Activated CD8-positive, alpha-beta memory T cell treated with anti-CD3 and anti-CD28 coated beads for 1 hour (primary cell): ENCODE measurements at places on chromosomes 7 and 10.
A peak's percentile ranks its signal among the peaks of the same experiment; 100 is the strongest.

GRCh38 chr10:52011118-52011517 is 303.0 kb upstream of the DKK1 start:
- no peak for DNase-seq

DNA sequence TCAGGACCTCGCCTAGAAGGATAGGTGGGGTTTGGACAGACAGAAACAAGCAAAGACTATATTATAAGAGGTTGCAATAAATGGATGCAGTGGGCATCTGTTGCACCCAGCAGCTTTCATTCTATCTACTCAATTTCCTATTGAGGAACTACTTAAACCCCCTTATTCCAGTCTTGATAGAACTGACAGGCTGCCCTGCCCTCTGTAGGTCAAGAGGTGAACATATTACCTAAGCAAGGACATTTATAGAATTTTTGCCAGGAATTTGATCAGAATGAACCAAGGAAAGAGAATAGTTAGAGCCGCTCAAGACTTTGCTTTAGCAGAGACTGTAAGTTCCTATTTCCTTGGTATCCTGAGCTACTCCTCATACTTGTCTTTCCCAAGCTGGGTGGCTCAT is 9.5 kb downstream of the VTI1A start:
- no peak for DNase-seq

DNA sequence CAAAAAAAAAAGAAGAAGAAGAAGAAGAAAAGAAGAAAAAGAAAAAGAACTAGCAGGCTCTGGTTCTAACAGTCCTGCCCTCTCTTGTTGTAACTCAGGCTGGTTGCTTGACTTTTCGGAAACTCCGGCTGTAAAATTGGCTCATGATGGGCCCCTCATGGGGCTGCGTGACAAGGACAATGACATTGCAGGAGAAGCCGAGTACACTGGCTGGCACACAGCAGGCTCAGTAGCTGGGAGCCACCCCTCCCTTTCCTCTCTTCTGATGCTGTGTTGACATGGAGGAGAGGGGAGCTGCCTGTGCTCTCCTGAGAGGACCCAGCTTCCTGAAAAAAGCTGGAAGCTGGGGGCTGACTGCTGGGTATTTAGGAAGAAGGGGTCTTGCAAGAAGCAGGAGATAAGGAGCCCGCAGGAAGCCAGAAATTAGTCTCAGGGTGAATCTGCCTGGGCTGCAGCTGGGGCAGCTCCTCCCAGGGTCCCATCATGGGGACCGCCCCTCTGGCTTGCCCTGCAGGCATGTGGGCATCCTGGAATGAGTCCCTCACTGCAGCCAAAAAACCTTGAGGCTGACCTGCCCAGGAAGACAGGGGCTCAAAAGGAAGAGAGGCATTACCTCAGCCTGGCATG is 14.6 kb upstream of the GPR26 start:
- DNase-seq: no peak

DNA sequence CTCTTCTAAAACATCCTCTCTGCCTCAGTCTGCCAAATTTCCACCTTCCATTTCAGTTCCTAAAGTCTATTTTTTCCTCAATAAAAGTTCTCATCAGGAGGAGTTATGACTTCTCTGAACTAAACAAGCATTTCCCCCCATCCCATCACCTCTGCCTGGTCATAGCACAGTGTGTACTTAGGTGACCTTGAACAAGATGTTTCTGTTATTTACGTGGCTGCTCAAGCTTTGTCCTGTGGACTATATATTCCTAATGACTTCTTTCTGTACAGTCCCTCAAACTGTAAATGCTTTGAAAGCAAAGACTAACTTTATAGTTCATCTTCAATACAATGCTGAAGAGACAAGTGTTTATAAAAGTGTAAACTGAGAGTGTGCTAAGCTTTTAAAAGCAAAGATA is 166.9 kb downstream of the CPEB3 start:
- no peak for DNase-seq

DNA sequence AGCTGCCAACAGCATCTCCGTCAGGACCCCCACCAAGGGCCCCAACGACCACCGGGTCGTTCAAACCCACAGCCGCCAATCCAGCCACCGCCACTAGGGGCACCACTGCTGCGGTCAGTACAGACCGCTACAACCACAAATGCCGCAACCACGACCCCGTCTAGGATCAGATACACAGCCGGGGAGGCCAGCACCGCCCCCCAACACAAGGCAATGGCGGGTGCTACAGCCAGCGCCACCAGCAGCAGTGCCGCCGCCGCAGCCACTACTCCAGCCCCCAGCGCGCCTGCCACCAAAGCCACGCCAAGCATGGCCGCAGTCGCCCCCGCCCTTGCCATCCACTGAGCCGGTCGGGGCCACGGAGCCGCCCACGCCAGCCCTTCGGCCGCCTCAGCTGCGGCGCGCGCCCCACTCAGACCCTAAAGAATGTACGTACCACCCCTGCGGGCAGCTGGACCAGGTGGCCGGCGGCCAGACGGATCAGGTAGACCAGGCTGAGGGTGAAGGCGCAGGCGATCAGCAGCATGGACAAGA is 473 bp downstream of the CYP51A1 start:
- DNase-seq: peak; percentile 42
